ENCODE measurements at places on chromosomes 7 and 10.

DNA sequence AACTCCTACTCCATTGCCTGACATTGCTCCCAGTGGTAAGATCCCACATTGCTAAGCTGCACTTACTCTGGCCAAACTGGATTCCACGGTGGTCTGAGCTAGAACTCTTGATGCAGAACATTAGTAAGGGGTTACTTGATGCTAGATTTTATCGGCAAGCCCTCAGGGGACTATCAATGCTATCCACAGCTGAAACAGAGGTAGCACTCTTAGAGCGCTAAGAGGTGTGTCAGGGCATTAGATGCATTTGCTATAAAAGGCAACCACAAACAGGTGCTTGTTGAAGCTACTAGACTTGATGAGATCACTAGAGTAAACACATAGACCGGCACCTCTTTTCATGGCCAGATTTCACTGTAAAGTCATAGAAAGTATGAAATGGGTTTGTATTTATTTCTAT, 116.3 kb downstream of the MDFIC start:
- DNase-seq = no peak

- DNase-seq = no peak
Observed at GRCh38 chr10:114046087-114046458, 2.4 kb downstream of the ADRB1 start.

DNA sequence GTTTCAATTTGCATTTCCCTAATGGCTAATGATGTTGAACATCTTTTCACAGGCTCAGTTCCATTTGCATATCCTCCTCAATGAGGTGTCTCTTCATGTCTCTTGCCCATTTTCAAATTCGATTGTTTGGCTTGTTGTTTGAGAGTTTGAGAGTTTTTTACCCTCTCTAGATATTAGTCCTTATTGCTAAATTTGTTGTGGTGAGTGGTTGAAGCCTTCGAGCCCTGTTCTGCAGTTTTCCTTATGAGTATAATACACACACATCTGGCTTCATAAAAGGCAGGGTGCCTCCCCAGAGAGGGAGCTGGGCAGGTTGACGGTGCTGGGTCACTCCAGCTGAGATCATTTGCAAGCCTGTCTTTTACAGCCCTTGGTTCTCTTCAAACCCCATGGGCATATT, 65.1 kb downstream of the RGS10 start:
- no peak for DNase-seq

GRCh38 chr10:29479081-29479925, 155.5 kb downstream of the SVIL start:
- no peak for DNase-seq

GRCh38 chr10:121891103-121891502, 36.7 kb downstream of the ATE1 start:
- no peak for DNase-seq

DNA sequence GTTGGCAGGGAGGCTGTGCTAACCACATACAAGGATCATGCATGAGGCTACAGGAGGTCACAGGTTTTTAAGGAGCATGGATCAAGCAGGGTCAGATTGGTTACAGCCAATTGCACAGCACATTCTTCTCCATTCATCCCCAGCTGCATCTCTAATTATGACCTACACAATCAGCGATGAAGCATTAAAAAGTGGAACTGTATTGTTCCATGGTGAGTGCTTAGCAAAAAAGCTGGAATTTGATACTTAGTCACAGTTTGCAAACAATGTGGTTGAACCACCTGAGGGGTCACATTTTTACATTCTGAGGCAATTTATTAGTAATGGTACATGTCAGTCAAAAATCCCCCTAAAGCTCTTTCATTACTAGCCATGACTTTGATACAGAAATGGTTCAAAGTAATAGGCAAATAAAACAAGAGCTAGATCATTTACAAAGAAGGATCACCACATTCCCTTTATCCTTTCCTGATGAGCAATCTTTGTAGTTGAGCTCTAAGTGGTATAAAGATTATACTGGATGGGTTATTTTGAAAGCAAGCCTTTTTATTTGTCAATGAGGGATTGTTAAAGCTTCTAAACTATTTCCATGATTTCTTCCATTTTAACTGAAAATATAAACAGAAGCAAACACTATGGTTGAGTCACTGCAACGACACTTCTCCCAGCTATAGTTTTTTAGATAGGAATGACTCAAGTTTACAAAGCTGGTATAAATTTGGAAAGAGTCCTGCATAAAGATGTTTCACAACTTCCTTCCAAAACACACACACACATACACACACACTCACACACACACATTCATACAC, 217.8 kb upstream of the SEMA3A start:
- no peak for DNase-seq

DNA sequence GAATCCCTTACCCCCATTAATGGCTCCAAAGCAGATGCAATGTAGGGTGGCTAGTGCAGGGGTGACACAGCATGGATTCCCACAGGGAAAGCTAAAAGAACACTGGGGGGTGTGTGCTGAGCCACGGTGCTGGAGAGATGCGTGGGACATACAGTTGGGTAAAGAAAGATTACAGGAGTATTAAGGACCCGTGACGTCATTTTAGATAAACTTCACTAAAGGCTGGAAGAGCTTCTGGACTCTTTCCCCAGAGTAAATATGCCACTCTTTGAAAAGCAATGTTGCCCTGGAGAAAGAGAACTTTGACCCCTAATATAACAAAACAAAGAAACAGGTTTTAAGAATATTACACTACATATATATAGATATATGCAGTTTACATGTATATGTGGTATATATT, 481.5 kb upstream of the VSTM2A start:
- no peak for DNase-seq

- no peak for DNase-seq
Observed at GRCh38 chr7:129804111-129804889, 148.5 kb downstream of the UBE2H start.

- DNase-seq = no peak
Observed at GRCh38 chr7:43041105-43041504, 71.3 kb upstream of the HECW1 start.

- no peak for DNase-seq
Observed at GRCh38 chr7:45975367-45975766, 54.3 kb upstream of the IGFBP3 start.

- DNase-seq = no peak
Observed at GRCh38 chr10:43959364-43960134, 310.9 kb upstream of the ZNF32 start.

DNA sequence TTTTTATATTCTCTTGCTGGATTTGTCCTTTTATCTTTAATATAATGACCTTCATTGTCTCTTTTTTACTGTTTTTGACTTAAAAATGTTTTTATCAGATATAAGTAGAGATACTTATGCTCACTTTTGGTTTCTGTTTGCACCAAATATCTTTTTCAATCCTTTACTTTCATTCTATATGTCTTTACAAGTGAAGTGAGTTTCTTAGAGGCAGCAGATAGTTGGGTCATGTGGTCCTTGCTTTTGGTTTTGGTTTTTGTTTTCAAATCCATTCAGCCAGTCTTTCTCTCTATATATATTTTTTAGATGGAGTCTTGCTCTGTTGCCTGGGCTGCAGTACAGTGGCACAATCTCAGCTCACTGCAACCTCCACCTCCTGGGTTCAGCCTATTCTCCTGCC, 932.4 kb upstream of the LRRTM3 start:
- no peak for DNase-seq

GRCh38 chr10:126425032-126425431, 36.8 kb upstream of the ADAM12 start:
- no peak for DNase-seq

GRCh38 chr10:44195112-44196007, 189.5 kb downstream of the CXCL12 start:
- DNase-seq = no peak

DNA sequence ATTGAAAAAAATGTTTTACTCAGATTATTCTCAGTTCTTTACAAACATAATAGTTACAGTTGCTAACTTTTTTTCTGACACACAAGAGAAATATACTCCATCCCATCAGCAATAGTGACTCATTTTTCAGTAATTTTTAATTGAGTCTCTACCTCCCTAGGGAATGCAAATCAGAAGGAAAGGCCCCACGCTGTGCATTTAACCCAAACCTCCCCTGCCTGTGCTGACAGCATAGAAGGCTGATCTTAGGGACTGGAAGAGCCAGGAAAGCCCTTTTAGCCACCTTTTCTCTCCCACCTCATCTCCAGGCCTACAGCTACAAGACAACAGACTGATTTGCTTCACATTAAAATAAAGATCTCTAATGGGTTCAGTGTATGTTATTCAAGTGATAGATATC, 24.7 kb upstream of the PIK3CG start:
- DNase-seq = no peak

DNA sequence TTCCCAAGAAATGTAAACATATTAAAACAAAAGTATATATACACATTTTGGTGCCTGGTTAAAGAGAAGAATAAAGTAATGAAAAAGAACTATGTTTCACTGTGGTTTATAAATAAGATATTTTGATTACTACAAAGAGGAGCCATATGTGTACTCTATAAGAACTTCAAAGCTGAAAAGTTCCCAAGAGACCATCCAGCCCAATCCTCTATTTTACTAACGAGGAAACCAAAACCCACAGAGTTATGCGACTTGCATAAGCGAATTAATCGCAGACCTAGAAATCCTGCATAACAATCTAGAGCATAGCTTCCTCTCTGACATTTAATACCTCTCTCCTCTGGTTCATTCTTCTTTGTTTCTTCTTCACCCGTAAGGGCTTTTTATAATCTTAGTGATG, 937.1 kb downstream of the CNTNAP2 start:
- no peak for DNase-seq

- DNase-seq = no peak
Observed at GRCh38 chr7:69049326-69049725, 548.9 kb upstream of the AUTS2 start.

DNA sequence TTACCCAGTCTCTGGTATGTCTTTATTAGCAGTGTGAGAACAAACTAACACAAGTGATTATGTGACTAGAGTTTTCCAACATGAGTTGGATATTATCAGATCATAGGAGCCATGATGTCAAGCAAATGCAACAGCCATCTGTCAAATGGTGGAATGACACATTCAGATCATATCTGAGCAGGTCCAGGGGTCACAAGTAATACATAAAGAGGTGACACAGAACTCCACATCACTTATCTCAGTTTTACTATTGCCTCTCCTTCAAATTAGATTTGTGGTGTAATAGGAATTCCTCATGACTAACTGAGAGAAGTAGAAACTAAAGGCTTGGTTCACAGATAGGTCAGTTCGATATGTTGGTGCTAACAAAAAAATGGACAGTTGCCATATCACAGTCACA, 12.2 kb upstream of the SAMD9L start:
- DNase-seq = no peak

GRCh38 chr7:151099486-151100211, 13.4 kb downstream of the AGAP3 start:
- DNase-seq = no peak

DNA sequence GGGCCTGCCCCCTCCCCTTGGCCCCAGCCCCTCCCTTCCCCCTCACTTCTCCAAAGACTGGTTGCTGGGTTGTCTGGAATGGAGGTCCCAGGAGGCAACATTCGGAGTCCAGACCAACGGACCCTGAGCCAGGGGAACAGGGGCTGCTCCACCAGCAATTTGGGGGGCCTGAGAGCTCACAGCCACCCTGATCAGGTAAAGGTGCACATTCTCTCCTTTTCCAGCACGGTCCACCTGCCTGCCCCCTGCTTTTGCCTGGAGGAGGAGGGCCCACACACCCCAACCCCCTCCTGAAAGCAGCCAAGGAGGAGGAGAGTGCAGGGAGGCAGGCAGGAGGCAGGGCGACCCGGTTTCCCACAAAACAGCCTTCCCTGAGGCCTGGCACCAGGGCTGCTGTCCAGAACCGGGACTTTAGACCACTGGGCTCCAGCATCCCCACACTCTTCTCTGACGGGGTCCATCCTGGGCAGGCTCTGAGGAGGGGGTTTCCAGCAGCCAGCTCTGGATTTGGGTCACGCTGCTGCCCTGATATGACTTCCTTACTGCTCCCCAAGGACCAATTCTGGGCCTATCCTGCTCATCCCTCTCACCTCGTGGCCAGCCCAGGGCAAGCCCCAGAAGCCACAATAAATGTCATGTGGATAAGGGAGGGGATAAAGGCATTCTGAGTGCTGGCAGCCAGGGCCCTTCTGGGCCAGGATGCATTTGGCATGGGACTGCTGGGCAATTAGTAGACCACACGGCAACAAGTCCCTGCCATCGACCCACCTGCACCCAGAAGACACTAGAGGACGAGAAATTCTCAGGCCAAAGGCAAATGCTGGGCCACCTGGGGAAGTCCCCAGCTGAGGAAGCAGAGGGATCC, 1.1 kb upstream of the CAMK2B start:
- no peak for DNase-seq

- no peak for DNase-seq
Observed at GRCh38 chr10:17213646-17214349, 12.3 kb upstream of the TRDMT1 start.

DNA sequence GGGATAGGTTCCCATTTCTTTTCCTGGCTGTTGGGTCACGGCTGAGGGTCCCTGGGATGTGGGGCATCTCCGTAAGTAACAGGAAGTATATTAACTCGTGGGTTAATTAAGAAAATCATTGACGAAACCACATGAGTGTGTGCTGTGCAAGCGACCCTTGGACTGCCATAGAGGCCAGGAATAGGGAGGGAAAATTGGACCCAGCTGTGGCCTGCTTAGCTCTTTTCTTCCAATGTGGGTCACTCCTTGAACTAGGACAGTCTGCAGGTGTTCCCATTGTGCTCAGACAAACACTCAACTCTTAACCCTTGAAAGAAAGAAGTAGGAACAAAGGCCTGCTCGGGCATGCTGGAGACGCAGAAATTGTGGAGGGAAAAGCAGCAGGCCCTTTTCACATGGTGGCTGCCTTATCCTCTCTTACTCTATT, 25.6 kb upstream of the PLEKHA1 start:
- DNase-seq = no peak

DNA sequence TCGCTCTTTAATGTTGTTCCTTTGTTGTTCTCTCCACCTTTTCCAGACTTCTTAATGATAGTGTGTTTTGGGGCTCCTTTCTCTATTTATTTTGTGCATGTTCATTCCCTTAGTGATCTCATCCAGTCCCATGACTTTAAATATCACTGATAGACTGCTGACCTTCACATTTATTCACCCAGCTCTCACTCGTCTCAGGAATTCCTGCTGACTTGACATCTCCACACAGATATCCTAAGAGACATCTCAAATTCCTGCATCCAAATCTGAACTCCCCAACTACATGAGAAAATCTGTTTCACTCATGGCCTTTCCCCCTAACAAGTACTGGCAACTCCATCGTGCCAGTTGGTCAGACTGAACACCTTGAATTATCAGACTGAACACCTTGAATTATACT, 111.2 kb downstream of the CTTNBP2 start:
- no peak for DNase-seq

- no peak for DNase-seq
Observed at GRCh38 chr7:27166531-27167505, 1.5 kb upstream of the HOXA9 start.

- DNase-seq = no peak
Observed at GRCh38 chr10:62779487-62780248, 24.9 kb upstream of the ADO start.

GRCh38 chr10:93079663-93080349, 6.1 kb downstream of the CYP26A1 start:
- no peak for DNase-seq

All from esophagus squamous epithelium (tissue), 5 donors.